ENCODE measurements at places on chromosomes 6 and 20.

DNA sequence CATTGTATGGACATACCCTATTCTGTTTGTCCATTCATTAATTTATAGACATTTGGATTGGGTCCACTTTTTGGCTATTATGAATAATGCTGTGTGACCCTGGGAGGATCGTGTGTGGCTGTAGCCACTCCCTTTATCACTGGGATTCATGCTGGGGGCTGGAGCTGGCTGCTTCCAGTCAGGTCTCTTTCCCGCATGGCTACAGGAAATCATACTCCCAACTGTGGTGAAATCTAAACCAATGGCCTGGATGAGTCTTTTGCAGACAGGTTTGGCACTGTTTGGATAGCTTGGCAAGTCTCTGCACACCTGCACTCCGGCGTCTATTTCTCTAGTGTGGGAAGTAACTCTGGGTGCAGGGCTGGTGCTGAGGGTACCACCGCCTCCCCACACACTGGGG lies 80.4 kb downstream of the RIN2 start:
- no peak for DNase-seq

DNA sequence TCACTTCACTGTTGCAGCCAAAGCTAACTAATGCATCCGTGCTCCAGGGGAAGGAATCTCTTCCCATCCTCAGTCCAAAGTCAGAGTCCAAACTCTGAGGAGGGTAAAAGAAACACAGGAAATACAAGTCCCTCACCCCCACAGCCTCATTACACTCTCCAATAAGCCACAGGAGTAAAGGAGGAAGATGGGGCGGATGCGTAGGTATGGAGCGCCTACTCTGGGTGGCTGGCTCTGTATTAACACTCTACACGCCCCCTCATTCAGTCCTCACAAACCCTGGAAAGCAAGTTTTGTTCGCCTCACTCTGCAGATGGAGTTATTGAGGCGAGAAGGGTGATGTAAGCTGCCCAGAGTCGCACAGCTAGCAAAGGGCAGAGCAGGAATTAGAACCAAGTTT lies 242.9 kb downstream of the NRN1 start:
- DNase-seq = no peak

GRCh38 chr20:44027343-44028002 lies 112.8 kb downstream of the TOX2 start:
- DNase-seq = no peak

- DNase-seq = no peak
Observed at GRCh38 chr6:90121982-90122381, 174.7 kb downstream of the BACH2 start.

DNA sequence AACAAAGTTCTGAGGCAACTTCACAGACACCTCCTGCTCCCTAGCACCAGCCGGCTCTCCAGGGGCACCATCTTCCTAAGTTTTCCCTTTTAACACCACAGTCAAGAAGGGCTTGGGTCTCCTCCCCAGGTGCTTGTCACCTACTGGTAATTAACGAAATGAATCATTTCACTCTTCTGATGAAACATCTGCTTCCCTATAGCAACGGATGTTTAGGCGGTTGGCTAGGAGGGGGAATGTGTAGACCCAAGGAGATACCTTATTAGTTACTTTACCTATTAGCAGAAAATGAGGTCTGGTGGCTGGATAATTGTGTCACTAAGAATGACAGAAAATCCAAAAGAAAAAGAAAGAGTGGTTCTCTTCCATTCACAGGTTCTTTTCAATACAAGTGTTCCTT lies 46.3 kb upstream of the FABP7 start:
- no peak for DNase-seq

DNA sequence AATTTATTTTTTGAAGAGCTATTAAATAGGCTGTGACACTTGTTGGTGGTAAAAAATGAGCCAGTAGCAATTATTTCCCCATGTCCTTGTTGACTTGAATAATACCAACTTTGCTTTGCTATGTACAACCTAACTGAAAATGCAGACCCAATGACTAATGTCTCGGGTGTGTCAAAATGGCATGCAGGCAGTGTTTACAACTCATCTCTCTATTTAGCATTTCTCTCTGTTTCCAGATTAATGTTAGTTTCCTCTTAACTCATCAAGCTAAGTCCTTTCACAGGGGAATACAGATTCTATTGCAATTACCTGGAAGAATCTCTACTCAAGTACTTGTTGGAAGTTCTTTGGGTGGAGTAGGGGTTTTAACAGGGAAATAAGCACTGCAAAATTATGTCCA lies 504.4 kb downstream of the BCKDHB start:
- no peak for DNase-seq

DNA sequence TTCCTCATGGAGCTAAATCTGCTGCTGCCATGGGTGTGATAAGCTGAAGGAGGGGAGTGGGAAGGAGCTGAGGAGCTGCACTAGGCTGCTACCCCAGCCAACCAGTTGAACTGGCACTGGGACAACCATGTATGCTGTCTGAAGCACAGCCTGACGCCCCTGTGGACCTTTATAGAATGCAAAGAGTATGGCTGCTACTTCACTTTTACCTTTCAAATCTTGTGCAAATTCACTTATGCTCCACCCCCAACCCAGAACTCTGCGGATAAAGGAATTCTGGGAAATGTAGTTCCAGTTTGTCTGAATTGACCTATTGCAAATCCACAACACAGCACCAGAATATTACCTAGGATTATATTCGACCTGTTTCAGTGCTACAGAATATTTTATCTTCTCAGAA lies 217.4 kb upstream of the SLC35B3 start:
- DNase-seq = no peak

- no peak for DNase-seq
Observed at GRCh38 chr6:19834858-19835257, 2.3 kb upstream of the ID4 start.

GRCh38 chr6:151089978-151090377 lies 149.8 kb upstream of the AKAP12 start:
- no peak for DNase-seq

DNA sequence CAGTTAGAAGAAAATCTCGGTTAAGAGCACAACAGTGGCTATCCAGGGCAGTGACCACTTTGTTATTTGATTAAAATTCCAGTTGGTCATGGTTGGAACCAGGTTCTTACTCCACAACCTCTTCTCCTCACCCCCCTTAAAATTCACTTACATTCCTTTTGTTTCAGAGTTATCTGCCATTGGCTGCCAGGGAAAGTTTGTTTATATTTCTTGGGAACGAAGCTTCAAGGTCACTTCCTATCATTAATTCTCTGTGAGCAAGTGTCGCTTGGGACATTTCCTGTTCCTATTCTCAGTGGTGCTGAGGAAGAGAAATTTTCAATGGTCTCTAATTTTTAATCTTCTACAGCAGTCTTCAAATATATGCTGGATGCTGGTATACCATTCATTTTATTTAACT lies 121.1 kb upstream of the COL21A1 start:
- no peak for DNase-seq

- no peak for DNase-seq
Observed at GRCh38 chr20:33673410-33674293, 576 bp downstream of the NECAB3 start.

DNA sequence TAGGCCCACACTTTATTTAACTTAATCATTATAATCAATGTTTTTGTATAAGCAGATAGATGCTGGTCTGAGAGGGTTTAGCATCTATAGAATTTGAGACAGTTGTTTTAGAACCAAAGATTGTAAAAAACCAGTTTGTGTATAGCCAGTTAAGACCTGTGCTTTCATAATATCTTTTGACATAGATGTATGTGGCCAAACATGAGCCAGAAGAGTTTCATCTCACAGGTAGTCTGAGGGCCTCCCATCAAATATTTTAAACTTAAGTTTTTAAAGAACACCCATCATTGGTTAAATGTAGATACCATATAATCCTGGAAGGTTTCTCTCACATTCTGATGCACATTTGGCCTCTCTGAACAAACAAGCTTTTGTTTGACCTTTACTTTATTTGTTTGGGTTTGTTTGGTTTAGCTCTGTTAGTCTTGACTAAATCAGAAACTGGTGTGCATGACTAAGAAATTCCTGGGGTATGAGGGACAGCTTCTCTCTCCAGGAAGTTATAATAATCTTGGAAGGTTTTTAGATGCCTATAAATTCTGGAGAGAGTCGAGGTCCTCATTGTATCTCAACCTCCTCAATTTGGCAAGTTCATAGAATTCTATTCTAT lies 58.0 kb upstream of the TMEM200A start:
- no peak for DNase-seq

DNA sequence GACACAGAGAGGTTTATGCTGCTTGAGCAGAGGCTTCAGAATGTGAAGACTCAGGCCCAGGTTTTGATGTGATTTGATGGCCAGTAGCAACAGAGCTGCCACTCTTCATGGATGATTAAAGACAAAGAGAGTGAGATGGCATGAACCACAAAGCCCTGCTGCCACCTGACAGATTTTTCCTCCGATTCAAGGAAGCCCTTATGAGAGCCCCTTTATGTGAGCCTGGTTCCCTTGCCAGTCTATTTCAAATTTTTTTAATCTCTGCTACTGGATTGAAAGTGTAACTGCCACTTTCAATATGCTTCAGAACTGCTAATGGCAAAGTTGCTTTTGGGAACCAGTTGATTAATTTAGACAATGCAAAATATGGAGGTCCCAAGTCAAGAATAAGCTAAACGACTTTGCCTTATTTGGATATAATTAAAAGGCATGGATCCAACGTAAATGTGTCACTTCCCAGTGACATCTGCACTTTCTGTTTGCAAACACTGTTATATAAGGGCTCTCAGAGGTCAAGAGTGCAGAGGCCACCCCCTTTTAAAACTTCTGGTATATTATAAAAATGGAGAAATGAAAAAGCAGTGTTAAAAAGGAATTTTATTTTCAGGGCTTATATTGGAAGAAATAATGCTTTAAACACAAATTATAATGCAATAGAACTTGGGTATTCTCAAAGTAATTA lies 238.9 kb upstream of the FLRT3 start:
- DNase-seq = no peak

DNA sequence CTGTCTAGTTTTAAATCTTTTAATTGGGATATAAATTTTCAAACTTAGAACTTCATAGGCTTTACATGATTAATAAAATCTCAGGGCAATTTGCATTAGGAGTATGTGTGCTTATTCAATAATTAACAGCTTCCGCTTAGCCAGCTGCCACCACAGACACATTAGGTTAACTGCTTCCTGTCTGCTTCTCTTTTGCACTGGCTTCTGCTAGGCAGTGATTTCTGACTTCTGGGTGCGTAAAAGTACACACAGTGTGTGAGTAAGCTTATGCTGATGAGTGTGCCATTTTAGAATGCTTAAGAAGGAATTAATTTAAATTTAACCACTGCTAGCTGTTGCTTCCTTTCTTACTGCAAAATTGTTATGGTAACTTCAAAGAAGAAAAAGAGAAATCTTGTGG lies 73.9 kb downstream of the F13A1 start:
- DNase-seq = no peak

- peak; percentile 90 for DNase-seq
Observed at GRCh38 chr6:44246663-44247337, at the start of gene HSP90AB1. TSS of gene HSP90AB1 (plus strand) at chr6:44247101. CDS start at chr6:44248630, 1,529 bp downstream.

DNA sequence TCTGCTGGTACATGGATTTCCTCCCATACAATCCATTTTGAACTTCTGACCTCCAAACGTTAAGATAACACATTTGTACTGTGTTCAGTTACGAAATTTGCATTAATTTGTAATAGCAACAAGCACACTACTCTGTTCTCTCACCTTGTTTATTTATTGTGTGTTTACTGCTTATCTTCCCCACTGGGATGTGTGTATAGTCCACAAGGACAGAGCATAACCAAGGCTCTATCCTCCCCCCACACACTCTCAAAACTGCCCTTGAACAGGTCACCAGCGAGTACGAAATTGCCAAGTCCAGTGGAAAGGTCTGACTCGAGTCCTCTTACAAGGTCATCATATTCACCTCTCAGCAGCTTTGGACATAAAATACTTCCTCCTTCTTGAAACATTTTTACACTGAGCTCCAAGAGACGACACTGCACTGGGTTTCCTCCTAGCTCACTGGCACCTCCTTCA lies 18.6 kb downstream of the ADTRP start:
- no peak for DNase-seq

DNA sequence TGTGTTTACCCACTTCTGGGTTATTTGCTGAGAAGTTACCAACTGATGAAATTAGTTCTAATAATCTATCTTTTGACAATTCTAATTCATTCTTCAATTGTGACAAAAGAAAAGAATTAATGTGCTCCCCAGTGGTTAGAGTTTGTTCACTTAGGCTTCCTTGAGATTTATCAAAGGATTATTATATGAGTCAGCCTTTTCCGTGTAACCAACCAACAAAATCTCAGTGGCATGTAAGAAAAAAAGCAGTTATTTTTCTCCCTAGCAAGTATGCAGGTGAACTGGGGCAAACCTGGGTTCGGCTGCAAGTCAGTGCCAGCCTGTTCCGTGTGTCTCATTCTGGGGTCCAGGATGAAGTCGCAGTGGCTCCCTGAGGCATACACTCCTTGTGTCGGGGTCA lies 28.8 kb upstream of the HIVEP1 start:
- no peak for DNase-seq

GRCh38 chr20:31602779-31603441 lies 2.2 kb upstream of the ID1 start:
- DNase-seq = peak; percentile 45

GRCh38 chr6:135212020-135212806 lies 31.1 kb downstream of the MYB start:
- DNase-seq = no peak

DNA sequence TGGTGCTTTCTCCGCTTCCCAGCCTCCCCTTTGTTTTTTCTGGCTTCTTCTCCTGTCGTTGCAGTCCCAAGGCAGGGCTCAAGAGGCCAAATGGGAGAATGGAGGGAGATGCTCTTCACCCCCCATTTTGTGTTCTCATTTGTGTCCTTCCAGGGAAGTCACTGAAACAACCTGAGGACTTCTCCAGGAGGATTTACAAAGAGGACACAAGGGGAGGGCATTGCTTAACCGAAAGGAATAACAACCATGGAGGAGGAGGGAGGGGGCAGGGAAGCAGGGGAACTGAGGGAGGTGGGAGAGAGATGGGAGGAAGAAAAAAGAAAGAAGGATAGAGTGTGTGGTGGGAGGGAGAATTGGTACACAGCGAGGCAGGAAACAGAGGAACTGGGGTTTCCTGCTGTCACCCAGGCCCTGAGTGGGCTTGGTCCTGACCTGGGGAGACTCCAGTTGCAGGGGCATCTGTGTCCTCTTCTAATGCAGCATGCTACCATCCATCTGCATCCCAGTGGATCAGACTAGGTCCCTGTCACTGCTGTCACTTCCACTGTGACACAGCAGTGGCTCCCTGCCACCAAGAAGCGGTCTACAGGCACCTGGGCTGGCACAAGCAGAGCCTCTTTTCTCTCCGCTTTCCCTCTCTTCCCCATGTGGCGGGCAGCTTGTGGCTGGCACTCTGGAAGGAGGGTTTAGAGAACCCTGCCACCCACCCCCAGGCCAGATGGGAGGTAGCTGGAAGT lies 17.1 kb upstream of the MLN start:
- no peak for DNase-seq

GRCh38 chr6:156905801-156906200 lies 128.6 kb downstream of the ARID1B start:
- DNase-seq = no peak

- DNase-seq = peak; percentile 76
Observed at GRCh38 chr20:24948939-24949679, at the start of gene CST7. TSS of gene CST7 (plus strand) at chr20:24949269. CDS start at chr20:24949506, 237 bp downstream.

GRCh38 chr20:9128568-9128967 lies 59.7 kb downstream of the PLCB4 start:
- no peak for DNase-seq

Measured in stimulated activated CD4-positive, alpha-beta T cell treated with anti-CD3 and anti-CD28 coated beads, Interleukin-4, amount 100 ng/mL, for 48 hours (primary cell).